ENCODE measurements at places on chromosomes 11 and 22.

- DNase-seq, result no peak
Measured at GRCh38 chr11:372809-373715, 3.8 kb downstream of the B4GALNT4 start.

GRCh38 chr22:49633010-49633324 lies 194.7 kb downstream of the BRD1 start:
- no peak for DNase-seq

- DNase-seq, result no peak
Measured at GRCh38 chr11:130897262-130898182, 18.8 kb downstream of the SNX19 start.

DNA sequence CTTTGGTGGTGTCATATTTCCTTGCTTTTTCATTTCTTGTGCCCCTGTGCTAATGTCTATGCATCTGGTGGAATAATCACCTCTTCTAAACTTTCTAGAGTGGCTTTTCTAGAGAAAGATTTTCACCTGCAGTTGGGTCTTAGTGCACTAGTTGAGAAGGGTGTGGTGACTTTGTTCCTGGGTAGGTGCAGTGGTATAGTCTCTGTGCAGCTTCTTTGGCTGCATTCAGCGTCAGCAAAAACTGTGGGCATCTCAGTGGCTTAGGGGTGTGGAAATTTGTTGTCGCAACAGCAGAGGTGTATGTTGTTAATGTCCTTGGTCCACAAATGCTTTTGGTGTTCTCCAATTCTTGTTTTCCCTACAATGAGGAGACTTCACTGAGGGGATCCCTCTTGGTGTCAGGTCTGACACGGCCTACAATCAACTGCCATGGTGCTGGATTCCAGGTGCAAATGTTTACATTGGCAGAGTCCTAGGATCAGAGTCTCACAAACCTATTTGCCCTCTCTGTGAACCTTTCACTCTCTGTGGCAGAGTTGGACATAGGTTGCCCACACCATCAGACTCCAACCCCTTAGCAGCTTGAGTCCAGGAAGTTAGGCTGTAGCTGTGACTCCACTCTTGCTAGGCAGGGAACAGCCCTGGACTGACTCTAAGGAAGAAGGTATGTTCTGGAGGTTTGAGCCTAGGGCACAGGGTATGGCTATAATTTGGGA lies 48.8 kb downstream of the GDPD4 start:
- no peak for DNase-seq

GRCh38 chr11:72813740-72814285 lies 398 bp upstream of the ATG16L2 start:
- peak; percentile 60 for DNase-seq

GRCh38 chr11:29251738-29252137 lies 765.1 kb downstream of the KCNA4 start:
- no peak for DNase-seq

DNA sequence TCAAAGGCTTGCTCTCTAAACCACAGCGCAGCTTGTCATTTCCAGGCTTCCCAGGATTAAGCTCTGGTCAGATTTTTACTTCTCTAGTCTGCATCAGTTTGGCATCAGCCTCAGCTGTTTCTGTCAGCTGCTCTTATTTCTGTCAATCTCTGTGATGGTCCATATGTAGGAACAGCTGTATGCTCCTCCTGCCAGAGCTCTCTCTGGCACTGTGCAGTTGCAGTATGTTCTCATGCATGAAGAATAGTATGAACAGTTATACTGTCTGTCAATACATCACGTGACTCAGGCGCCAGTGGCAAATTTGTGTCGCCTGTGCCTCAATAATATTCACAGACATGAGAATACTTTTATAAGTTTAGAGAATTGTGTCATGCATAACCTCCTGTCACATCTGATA lies 6.7 kb downstream of the OR6M1 start:
- no peak for DNase-seq

DNA sequence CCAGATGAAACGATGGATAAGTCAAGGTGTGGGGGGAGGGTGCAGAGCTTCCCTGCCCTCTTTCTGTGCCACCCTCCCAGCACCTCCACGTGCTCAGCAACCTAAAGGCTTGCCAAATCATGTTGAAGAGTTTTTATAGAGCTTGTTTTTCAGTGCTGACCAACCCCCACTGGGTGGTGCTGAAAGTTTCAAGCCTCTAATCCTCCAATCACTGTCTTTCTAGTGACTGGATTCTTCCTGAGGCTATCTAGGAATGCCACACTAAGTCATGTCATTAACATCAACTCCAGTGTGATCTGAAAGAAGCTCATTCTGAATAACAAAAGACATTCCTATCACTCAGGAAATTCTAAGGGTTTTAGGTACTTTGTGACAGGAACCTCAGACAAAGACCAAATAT lies 382.6 kb downstream of the DYNC2H1 start:
- no peak for DNase-seq

- no peak for DNase-seq
Measured at GRCh38 chr11:126080161-126080941, 17.7 kb upstream of the CDON start.

DNA sequence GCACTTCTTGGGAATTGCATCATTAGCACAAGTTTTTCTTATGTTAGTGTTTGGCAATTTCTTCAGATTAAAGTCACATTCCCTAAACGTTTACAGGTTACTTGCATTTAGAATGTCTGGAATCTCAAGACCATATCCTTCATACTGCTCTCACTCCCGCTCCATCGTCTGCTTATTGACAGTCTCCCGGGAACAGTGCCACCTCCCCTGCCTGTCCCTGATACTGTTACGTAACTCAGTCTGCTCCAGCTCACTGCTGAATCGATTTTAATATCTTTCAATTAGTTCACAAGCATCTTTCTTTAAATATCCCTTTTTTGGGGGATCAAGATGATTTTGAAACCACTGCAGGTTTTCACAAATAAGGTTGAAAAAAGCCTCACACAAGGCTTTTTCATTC lies 48.2 kb downstream of the GLYATL2 start:
- DNase-seq, result no peak

- DNase-seq, result no peak
Measured at GRCh38 chr11:13939961-13940906, 22.3 kb upstream of the SPON1 start.

GRCh38 chr22:27754247-27754887 lies 47.2 kb downstream of the MN1 start:
- no peak for DNase-seq

DNA sequence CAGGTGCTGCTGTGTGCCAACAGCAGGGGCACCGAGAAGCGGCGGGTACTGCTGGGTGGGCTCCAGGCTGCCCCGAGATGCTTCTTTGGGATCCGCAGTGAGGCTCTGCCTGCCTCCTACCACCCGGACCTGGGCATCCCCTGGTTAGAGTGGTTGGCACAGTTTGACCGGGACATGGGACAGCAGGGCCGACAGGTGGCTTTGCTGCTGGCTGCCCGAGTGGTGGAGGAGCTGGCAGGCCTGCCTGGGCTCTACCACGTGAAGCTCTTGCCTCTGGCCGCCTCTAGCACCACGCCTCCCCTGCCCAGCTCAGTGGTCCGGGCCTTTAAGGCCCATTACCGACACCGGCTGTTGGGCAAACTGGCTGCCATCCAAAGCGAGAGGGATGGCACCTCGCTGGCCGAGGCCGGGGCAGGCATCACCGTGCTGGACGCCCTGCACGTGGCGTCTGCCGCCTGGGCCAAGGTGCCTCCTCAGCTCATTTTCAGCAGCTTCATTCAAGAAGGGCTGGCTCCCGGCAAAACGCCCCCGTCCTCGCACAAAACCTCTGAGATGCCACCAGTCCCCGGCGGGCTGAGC lies 1.9 kb downstream of the TIGD3 start:
- DNase-seq, result no peak

GRCh38 chr22:50508897-50509296 lies 873 bp downstream of the NCAPH2 start:
- no peak for DNase-seq

DNA sequence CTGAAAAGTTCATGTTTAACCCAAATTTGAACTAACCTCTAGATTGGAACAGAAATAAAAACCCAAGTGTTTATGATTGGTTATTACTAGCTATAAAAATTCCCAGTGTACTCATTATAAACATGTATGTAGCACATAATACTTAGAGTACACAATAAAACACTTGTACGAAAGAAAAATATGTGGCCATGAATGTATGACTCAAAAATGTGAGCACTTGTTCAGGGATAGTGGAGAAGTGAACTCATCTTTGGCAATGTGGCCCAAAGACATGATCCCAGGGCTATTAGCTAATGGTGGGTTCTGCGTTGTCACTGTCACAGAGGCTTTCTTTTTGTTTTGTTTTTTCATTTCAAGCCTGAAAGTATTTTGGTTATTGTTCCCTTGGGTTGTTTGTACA lies 72.0 kb downstream of the PPFIBP2 start:
- DNase-seq, result no peak

DNA sequence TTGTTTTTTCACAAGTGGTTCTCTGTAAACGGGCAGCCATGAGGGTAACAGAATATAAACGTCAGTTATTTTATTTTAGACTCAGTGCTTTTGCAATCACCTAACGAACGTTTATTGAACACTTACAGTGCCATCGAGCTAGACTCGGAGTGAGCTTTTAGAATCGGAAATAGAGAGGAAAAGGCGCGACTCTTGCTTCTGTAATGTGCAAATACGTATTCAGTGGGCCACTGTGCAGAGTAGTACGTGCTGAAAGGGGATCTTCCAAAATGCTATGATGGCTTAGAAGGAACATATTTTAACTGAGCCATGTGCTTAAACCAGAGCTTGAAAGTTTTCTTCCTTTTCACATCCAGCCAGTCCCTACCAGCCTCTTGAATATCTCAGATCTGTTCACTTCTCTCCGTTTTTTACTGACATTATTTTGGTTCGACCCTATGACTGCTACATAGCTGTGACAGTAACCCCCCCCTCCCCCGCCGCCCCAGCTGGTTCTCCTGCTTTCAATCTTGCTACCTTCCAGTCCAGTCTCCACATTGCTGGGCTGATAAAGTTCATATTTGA lies 468 bp downstream of the DDIAS start:
- no peak for DNase-seq

GRCh38 chr11:86984701-86985100 lies 29.5 kb upstream of the FZD4 start:
- DNase-seq, result no peak

- DNase-seq, result no peak
Measured at GRCh38 chr11:121522043-121522941, 69.5 kb upstream of the SORL1-AS1 start.

GRCh38 chr11:63553759-63554158 lies 9.4 kb downstream of the PLAAT2 start:
- DNase-seq, result no peak

- no peak for DNase-seq
Measured at GRCh38 chr11:111523343-111523742, 8.8 kb downstream of the HOATZ start.

- DNase-seq, result no peak
Measured at GRCh38 chr11:92697461-92698312, 271.8 kb upstream of the MTNR1B start.

GRCh38 chr11:94171693-94172440 lies 43.2 kb downstream of the PANX1 start:
- no peak for DNase-seq

GRCh38 chr22:49404576-49405241 lies 423.0 kb downstream of the BRD1 start:
- no peak for DNase-seq

GRCh38 chr11:1548221-1549070 lies 23.6 kb downstream of the DUSP8 start:
- DNase-seq, result no peak

GRCh38 chr22:39471381-39472141 lies 14.7 kb downstream of the MGAT3 start:
- no peak for DNase-seq

DNA sequence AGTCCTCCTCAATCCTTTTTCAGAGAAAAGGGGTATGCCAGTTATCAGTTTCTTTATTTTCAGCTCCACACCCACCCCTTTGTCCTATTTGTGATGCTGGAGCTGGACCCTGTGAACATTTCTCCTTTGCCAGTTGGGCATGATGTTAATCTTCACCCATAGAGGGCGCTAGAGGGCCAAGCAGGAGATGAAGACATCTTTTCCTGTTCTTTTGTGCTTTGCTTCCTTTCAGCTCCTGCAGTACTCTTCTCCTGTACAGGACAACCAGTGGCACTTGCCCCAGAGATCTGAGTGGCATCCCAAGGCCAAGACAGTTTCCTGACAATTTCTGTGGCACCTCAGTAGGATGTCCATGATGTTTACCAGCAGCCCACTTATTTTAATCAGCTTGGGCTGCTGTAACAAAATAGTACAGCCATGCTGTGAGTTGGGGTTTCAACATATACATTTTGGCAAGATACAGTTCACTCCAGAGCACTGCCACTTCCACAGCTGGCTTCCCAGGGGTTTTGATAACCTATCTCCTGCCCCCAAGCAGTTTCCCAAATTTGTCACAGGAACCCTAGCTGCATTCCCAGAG lies 4.6 kb downstream of the SAA2 start:
- DNase-seq, result peak; percentile 2

DNA sequence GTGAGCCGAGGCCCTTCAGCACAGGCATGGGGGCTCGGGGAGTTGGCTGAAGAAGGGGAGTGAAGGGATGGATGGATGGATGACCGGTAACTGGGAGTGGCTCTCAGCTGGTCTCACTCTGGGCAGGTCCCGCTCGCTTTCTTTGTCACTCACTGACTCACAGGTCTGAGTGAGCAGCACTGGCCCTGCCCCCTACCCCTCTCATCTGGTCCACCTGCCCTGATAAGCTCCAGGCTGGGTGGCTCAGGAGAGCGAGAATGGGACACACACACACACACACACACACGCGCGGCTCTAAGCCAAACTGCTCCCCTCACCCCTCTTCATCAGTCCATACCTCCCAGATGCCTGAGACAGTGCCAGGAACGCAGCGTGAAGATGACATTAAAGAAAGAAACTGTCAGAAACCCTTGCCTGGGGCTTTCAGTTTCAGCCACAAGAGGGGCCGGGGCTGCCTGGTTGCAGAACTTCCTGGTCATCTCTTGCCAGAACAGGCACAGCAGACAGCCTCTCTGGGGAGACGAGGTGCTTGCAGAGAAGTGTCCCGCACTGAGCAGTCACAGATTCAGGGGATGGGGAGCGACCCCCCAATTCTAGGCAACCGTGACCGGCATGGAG lies 16.5 kb upstream of the SHISAL1 start:
- DNase-seq, result no peak

DNA sequence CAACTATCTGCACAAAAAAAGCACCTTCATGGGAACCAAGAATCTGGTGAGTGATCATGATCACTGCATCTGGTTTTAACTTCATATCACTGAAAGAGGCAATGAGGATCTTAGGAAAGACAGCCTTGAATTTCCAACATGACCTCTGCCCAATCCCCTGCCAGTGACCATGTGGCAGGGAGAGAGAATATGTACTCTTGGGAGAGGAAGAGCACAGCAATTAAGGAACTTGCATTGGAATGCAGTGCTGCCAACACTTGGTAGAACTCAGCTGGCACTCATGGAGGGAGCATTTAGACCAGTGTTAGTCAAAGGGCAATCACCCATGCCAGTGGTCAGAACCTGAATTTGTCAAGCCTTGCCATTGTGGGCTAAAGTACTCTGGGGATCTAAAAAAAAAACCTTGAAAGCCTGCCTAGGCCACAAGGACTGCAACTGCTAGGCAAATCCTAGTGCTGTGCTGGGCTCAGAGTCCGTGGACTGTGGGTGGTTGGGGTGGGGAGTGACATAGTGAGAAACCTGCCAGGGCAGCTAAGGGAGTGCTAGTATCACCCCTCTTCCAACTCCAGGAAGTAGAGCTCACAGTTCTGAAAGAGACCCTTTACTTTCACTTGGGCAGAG lies 23.1 kb downstream of the JRKL start:
- no peak for DNase-seq

Data from stimulated activated CD8-positive, alpha-beta memory T cell treated with anti-CD3 and anti-CD28 coated beads, Interleukin-15, amount 100 ng/mL, for 4 hours (primary cell).